ENCODE measurements at places on chromosomes 12 and 14.

- DNase-seq, result no peak
Observed at GRCh38 chr12:132465269-132466190, 24.4 kb upstream of the FBRSL1 start.

- no peak for DNase-seq
Observed at GRCh38 chr12:130649101-130650045, 66.7 kb downstream of the RIMBP2 start.

GRCh38 chr14:73260574-73260973 lies 23.3 kb downstream of the PAPLN start:
- DNase-seq, result no peak

- DNase-seq, result no peak
Observed at GRCh38 chr12:5043589-5044419, at the start of gene KCNA5. KCNA5 (plus strand) TSS chr12:5043879; CDS start chr12:5044148, 269 bp downstream.

DNA sequence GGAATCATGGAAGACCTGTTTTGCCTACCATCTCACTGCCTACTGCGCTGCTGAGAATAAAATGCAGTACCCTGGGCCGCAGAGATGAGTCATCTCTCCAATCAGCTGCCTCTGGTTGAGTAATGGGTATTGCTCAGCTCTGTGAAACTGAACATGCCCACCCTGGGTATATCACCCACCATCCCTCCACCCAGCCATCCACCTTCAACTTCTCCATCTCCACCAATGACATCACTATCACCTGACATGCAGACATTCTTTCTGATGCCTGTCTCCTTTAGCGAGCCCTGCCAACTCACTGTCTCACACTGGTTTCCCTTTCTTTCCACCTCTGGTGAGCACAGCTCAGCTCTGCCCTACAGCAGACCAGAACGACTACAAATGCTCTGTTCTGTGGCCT lies 33.6 kb downstream of the E2F7 start:
- no peak for DNase-seq

DNA sequence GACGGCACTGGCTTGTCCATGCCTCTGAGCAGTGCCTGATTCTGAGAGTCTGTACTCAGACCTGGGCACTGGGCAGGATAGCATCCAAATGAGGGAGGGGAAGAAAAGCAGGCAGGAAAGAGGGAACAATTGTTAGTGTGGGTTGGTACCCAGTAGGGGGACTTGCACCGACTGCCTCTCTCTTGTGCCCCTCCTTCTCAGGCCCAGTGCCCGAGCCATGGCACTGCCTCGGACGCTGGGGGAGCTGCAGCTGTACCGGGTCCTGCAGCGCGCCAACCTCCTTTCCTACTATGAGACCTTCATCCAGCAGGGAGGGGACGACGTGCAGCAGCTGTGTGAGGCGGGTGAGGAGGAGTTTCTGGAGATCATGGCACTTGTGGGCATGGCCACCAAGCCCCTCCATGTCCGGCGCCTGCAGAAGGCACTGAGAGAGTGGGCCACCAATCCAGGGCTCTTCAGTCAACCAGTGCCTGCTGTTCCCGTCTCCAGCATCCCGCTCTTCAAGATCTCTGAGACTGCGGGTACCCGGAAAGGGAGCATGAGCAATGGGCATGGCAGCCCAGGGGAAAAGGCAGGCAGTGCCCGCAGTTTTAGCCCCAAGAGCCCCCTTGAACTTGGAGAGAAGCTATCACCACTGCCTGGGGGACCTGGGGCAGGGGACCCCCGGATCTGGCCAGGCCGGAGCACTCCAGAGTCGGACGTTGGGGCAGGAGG lies 2.2 kb downstream of the NAB2 start:
- DNase-seq, result no peak

DNA sequence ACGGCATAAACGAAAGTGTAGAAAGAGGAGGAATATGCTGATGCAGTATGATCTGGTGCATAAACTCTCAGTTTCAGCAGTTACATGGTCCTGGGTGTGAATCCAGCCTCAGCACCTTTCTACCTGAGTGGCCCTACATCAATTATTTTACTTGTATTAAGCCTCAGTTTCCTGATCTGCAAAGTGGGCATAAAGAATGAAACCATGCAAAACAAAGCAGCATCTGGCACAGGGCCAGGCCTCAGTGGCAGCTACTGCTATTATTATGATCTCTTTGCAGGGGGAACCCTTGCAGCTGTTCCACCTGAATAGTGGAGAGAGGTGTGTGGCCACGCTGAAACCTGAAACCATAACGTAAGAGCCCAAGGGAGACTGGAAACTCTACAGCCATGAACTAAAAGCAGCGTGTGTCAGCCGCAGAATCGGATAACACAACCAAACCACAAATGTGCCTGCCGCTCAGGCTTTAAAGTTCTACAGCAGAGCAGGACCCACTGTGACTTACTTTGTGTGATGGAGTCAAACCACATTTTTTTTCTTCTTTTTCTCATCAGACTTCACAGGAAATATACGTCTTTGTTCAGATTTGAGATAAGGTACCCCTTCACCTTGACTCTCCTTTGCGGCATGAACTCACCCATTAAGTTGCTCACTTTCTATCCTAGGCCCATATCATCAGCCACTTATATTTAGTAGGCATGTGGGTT lies 29.2 kb upstream of the FOS start:
- peak; percentile 69 for DNase-seq

DNA sequence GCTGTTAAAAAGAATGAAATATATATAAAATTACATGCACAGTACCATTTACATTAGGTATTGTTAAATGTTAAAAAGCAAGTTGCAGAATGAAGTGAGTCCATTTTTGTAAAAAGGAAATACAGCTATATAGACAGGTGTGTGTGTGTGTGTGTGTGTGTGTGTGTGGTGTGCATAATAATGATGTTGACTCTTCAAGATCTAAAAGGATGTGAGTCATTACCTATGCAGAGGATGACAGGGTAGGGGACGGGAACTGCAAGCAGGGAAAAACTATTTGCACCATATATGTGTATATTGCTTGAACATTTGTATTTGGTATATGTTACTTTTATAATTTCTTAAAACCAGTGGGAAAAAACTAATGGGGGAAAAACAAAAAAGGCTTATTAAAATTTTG lies 3.1 kb downstream of the C14orf39 start:
- DNase-seq, result no peak

DNA sequence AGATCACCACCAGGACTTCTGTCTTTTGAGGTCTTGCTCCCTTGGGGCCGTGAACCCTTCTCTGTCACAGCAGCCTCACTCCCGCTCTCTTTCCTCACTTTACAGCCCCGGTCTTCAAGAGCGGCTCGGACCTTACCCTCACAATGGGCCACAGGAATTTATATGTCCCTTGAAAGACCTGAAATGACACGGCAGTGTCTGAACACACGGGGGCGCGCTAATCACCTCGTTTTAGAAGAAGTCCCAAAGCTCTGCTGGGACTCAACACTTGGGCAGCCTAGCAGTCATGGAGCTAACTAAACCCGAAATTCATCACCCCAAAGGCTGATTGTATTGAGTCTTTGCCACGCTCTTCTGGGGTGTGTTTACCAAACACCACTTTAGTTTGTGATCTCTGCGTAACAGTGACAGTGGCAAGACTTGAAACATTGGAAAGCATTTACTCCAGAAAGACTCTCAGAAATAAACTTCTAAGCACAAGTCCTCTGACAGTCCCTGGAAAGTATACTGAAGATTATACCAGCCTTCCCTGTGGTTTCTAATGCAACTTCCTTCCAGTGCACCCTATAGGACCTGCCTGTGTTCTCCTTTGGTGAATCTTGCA lies 29.0 kb downstream of the SERPINA11 start:
- DNase-seq, result peak; percentile 3

DNA sequence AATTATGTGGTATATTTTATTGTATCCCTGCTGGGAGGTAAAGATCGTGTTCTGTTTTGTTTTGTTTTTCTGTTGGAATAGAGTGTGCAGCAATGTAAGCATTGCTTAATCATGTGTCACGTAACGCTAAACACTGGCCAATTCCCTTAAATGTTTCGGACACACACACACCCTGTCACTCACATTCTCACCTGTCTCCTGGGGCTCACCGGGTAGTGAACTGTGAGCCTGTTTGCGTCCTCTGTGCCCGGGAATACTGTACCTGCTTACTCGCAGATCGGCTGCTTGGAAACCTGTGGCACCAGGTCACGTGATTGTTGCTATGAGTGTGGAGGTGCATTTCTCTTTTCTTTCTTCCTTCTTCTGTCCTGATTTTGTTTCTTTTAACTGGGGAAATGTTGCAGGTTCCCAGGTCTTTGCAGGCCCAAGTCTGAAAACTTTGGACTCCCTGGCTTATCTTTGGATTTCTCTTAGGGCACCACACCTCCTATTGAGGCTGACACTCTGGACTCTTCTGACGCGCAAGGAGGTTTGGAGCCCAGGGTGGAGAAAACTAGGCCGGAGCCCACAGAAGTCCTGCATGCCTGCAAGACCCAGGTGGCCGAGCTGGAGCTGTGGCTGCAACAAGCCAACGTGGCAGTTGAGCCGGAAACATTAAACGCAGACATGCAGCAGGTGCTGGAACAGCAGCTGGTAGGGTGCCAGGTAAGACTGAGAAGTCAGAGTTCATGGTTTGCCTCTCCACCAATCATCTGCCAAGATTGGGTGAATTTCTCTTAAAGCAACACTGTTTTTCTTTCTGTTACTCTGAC lies 181.1 kb downstream of the ESR2 start:
- no peak for DNase-seq

GRCh38 chr12:132518354-132518992 lies 28.5 kb downstream of the FBRSL1 start:
- no peak for DNase-seq

DNA sequence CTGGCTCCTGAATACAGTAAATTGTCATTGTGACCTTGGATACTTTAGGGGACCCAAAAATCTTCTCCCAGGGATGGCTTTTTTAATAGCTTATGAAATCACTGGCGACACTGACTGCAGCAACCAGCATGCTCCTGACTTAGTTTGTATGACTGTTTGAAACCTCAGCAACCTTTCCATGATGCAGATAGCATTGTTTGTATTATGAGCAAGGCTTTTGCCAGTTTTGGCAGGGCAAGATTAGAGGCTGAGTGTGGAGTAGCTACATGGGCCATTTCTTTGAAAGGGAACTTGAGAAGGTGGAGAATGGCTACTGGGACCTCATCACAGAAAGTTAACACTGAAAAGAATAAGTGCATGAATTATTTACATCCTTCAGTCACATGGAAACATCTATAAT lies 50.9 kb downstream of the SLC4A8 start:
- no peak for DNase-seq

- no peak for DNase-seq
Observed at GRCh38 chr12:120940006-120940405, 35.8 kb upstream of the SPPL3 start.

- DNase-seq, result no peak
Observed at GRCh38 chr14:74685056-74685455, 27.8 kb downstream of the AREL1 start.

- DNase-seq, result no peak
Observed at GRCh38 chr12:115057445-115057844, 373.5 kb upstream of the TBX3 start.

GRCh38 chr12:85441741-85442140 lies 161.7 kb downstream of the ALX1 start:
- no peak for DNase-seq

DNA sequence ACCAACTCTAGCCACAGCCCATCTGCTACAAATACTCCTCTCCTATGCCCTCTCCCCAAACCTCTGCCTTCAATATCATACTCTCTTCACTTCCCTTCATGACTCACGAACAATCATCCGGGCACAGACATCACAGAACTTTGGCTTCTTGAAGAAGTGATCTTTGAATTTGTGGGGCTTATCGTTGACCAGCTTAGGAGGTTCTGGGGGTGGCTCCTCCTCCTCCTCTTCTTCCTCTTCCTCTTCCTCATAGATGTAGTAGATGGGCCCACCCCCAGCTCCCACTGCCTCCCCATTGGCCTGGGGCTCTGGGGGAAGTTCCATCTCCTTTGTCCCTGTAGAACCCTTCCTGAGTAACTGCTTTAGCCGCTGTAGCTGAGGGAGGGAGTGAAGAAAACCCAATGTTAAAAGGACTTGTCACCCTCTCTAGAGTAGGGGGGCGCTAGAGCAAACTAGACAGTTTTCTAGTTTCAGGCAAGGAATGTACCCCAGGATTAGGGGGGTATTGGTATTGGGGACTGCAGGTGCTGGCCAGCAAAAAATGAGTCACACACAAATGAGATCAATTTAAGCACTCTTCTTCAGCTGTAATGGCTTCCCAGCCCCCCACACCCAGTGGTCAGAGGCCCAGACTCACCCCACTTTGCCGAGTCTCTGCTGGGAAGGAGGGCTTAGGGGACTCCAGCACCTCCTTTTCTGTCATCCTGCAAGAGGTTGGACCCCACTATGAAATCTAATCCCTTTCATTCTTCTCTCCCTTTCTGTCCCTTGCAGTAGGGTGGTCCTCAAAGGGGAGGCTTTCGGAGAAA lies 1.8 kb downstream of the STAC3 start:
- no peak for DNase-seq

GRCh38 chr12:121060149-121061001 lies 21.3 kb upstream of the OASL start:
- peak; percentile 33 for DNase-seq

GRCh38 chr12:7060353-7060954 lies at the start of gene C1S:
C1S (plus strand) TSS chr12:7060718; CDS start chr12:7061913, 1,195 bp downstream.
- DNase-seq, result no peak

GRCh38 chr12:76464631-76465166 lies 94.9 kb downstream of the OSBPL8 start:
- no peak for DNase-seq

DNA sequence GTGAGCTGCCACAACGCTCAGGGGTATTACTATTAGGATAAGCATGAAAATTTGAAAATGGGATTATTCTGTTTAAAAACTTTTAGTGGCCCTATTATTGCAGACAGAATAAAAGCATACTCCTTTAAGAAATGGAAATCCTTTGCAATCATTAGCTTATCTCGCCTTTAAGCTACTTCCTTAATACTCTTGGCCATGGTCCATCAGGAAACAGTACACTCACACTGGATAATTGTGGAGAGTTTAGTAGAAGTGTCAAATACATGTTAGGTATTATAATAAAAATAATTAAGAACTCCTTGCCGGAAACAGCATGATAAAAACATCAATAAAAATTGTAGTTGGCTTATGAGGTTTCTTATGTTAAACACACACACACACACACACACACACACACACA lies 100.4 kb upstream of the PPFIA2 start:
- DNase-seq, result no peak

GRCh38 chr14:32383364-32384009 lies 54.4 kb downstream of the AKAP6 start:
- DNase-seq, result no peak

GRCh38 chr12:53267306-53267998 lies 647 bp upstream of the ESPL1 start:
- DNase-seq, result no peak

GRCh38 chr14:83734431-83734830 lies 1795.5 kb upstream of the FLRT2 start:
- no peak for DNase-seq

- no peak for DNase-seq
Observed at GRCh38 chr12:622416-622815, 40.8 kb downstream of the NINJ2 start.

DNA sequence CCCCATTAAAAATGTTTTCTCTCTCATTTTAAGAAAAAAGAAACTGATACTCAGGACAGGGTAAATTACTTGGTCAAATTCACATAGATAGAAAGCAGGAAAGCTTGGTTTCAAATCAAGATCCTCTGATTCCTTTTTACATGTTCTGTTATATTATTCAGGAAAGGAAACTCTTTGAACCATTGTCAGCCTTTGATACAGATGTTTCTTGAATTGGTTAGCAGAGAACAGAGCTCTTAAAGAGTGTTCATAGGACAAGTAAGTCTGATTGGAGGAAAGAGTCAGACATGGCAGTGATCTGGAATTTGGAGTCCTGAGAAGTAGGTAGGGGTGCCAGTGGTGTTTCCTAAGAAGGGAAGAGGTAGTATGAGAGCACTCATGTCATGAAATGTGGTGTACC lies 165.2 kb upstream of the BCL2L14 start:
- no peak for DNase-seq
